Upper lobe of right lung (tissue), 1 donor: ENCODE measurements at places on chromosomes 1 and 21. TPM values are rescaled to one million over a fixed set of nuclear protein-coding genes. Genes with fewer than 3 reads are reported as not detected.

DNA sequence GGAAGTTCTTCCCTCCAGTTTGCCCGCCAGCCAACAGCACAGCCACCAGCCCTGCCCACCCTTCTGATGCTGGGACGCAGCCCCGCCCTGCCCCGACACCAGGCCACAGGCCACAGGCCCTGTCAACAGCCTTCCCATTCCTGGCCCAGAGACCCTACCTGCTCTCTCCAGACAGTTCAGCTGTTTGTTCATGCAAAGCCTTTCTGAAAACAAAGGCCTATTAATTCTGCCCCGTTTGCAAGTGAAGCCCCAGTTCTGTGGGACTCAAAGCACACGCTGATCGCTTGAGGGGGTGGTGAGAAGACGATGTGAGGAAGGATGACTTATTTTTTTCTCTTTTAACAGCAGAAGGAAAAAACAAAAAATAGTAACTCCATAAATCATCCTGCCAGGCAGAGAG lies 55.4 kb upstream of the KIF26B start:
- H3K27me3 ChIP-seq = no peaks in the 10 kb centered on the region
- H3K4me1 ChIP-seq = no peaks in the 10 kb centered on the region
- DNase-seq = peak; percentile 31
- H3K4me3 ChIP-seq = no peak overlapping the region

- H3K4me3 ChIP-seq = no peak overlapping the region
- H3K4me1 ChIP-seq = no peaks in the 10 kb centered on the region
- no peak overlapping the region for H3K27ac ChIP-seq
- peak; percentile 54 for DNase-seq
- H3K36me3 ChIP-seq = no peaks in the 10 kb centered on the region
Measured at GRCh38 chr1:53541761-53542550, 82.8 kb downstream of the DMRTB1 start.

GRCh38 chr1:154987326-154987725 lies 4.2 kb downstream of the FLAD1 start:
- peak; percentile 20 for DNase-seq
- H3K27me3 ChIP-seq = no peaks in the 10 kb centered on the region
- H3K36me3 ChIP-seq = peaks cover 35% of the 10 kb centered on the region
- peaks cover 16% of the 10 kb centered on the region for H3K4me1 ChIP-seq
- H3K27ac ChIP-seq = no peak overlapping the region
- no peak overlapping the region for H3K4me3 ChIP-seq

GRCh38 chr21:14543983-14544382 lies 2.1 kb downstream of the SAMSN1 start:
- H3K4me3 ChIP-seq = peak overlapping the region; percentile 40
- no peaks in the 10 kb centered on the region for H3K36me3 ChIP-seq
- H3K27ac ChIP-seq = peak overlapping the region; percentile 79
- H3K27me3 ChIP-seq = no peaks in the 10 kb centered on the region
- no peak for DNase-seq

- H3K4me1 ChIP-seq = no peaks in the 10 kb centered on the region
- H3K36me3 ChIP-seq = peaks cover 19% of the 10 kb centered on the region
- no peak overlapping the region for H3K4me3 ChIP-seq
- no peaks in the 10 kb centered on the region for H3K27me3 ChIP-seq
Measured at GRCh38 chr1:155522069-155522468, 40.5 kb downstream of the ASH1L start.

GRCh38 chr1:15531003-15531402 lies 4.4 kb downstream of the DNAJC16 start:
- H3K4me1 ChIP-seq = peaks cover 11% of the 10 kb centered on the region
- DNase-seq = no peak
- no peak overlapping the region for H3K4me3 ChIP-seq
- H3K36me3 ChIP-seq = peaks cover 30% of the 10 kb centered on the region
- no peak overlapping the region for H3K27ac ChIP-seq

DNA sequence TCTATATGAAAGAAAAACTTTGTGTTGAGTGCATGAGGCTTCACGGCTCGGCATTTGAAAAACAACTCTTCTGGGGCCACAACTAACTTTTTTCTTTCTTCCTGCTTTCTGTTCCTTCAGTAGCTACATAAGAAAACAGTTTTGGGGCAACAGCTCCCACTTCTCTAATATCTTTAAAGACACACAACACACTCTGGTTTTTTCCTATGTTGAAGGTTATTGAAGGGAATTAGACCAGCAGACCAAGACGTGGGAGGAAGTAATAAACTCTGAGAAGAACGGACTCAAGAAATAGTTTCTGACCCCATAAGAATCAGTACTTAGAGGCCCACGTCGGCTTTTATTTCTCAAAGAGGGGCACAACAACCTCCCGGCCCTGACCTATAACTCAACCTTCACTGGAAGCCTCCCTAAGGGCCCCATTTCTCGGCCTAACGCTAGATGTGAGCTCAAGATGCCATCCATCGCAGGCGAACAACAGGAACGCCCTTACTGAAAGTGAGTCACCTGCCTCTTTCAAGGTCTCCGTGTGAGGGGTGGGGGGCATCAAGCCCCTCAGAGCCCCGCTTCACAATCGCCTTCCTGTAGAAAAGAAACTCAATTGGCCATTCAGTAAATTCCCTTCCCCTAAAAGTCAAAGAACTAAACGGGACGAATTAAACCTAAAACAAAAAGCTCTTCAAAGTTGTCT lies 844 bp downstream of the ZMYM6 start:
- H3K4me3 ChIP-seq = peak overlapping the region; percentile 91
- H3K27ac ChIP-seq = peak overlapping the region; percentile 93
- no peak for DNase-seq

DNA sequence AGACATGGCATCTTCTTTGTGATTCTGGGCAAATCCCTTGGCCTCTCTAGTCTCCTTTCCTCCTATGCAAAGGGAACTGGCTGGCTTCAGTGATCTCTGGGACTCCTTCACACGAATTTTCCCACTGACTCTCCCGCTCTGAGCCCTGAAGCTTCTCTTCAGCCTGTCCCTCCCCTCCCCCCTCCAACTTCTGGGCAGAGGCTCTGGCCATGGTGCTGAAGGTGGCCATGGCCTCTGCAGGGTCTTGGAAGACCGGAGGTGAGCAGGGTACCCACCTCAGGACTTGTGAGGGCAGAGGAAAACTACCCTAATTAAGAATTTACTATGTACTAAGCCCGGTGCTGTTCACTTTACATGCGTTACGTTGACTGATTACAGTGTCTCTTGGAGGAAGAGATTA lies 29.4 kb upstream of the POU3F1 start:
- H3K27me3 ChIP-seq = no peaks in the 10 kb centered on the region
- no peaks in the 10 kb centered on the region for H3K36me3 ChIP-seq
- H3K4me1 ChIP-seq = no peaks in the 10 kb centered on the region
- no peak overlapping the region for H3K27ac ChIP-seq
- H3K4me3 ChIP-seq = no peak overlapping the region
- DNase-seq = no peak

DNA sequence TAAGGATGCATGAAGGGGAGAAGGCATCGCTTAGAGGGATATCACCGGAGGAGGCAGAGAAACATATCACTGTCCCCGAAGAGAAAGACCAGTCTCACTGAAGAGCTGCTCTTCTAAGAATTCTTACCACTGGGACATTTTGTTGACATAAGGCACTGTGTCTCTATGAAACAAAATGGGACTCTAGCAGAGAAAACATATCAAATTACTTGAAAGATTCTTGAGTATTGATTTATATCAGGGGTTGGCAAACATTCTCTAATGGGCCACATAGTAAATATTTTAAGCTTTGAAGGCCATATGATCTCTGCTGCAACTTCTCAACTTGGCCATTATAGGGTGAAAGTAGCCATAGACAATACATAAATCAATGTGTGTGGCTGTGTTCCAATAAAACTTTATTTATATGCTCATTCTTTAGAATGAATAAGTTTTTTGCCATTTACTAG lies 41.0 kb upstream of the GREM2 start:
- H3K4me3 ChIP-seq = no peak overlapping the region
- H3K36me3 ChIP-seq = no peaks in the 10 kb centered on the region
- no peaks in the 10 kb centered on the region for H3K27me3 ChIP-seq
- no peaks in the 10 kb centered on the region for H3K4me1 ChIP-seq

- DNase-seq = no peak
- H3K36me3 ChIP-seq = no peaks in the 10 kb centered on the region
- peaks cover 4% of the 10 kb centered on the region for H3K27me3 ChIP-seq
- no peak overlapping the region for H3K4me3 ChIP-seq
- no peak overlapping the region for H3K27ac ChIP-seq
Measured at GRCh38 chr1:65998763-65999583, 206.3 kb downstream of the PDE4B start.

GRCh38 chr1:207282058-207282457 lies 39.4 kb upstream of the CD55 start:
- no peak overlapping the region for H3K27ac ChIP-seq
- no peaks in the 10 kb centered on the region for H3K27me3 ChIP-seq
- no peaks in the 10 kb centered on the region for H3K36me3 ChIP-seq
- no peaks in the 10 kb centered on the region for H3K4me1 ChIP-seq
- no peak for DNase-seq

- no peaks in the 10 kb centered on the region for H3K27me3 ChIP-seq
- H3K4me3 ChIP-seq = no peak overlapping the region
- DNase-seq = no peak
- H3K27ac ChIP-seq = peak overlapping the region; percentile 45
- peaks cover 22% of the 10 kb centered on the region for H3K4me1 ChIP-seq
- H3K36me3 ChIP-seq = no peaks in the 10 kb centered on the region
Measured at GRCh38 chr1:227299241-227299627, 19.1 kb downstream of the CDC42BPA start.

- H3K4me3 ChIP-seq = no peak overlapping the region
- no peak overlapping the region for H3K27ac ChIP-seq
- no peaks in the 10 kb centered on the region for H3K36me3 ChIP-seq
- H3K27me3 ChIP-seq = peaks cover 5% of the 10 kb centered on the region
- peaks cover 9% of the 10 kb centered on the region for H3K4me1 ChIP-seq
- DNase-seq = no peak
Measured at GRCh38 chr1:230877146-230877923, 9.0 kb upstream of the C1orf198 start.

DNA sequence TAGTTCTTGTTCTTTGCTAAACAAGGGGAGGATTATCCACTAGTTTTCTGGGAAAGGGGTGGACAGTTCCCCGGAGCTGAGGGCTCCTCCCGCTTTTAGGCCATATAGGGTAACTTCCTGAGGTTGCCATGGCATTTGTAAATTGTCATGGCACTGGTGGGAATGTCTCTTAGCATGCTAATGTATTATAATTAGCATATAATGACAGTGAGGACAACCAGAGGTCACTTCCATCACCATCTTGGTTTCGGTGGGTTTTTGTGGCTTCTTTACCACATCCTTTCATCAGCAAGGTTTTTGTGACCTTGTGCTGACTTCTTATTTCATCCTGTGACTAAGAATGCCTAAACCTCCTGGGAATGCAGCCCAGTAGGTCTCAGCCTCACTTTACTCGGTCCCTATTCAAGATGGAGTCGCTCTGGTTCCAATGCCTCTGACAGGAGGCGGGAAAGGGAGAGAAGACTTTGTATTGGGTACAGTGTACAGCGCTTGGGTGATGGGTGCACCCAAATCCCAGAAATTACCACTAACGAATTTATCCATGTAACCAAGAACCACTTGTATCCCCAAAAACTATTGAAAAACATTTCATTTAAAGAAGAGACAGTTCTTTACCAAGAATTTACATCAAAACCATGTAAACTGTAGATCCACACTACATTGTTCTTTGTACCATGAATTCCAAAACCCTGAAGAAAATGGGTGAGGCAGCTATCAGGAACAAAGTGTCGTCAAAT lies 8.7 kb upstream of the SLC2A5 start:
- no peak for DNase-seq
- H3K27ac ChIP-seq = no peak overlapping the region
- no peak overlapping the region for H3K4me3 ChIP-seq
- no peaks in the 10 kb centered on the region for H3K27me3 ChIP-seq
- peaks cover 12% of the 10 kb centered on the region for H3K4me1 ChIP-seq

DNA sequence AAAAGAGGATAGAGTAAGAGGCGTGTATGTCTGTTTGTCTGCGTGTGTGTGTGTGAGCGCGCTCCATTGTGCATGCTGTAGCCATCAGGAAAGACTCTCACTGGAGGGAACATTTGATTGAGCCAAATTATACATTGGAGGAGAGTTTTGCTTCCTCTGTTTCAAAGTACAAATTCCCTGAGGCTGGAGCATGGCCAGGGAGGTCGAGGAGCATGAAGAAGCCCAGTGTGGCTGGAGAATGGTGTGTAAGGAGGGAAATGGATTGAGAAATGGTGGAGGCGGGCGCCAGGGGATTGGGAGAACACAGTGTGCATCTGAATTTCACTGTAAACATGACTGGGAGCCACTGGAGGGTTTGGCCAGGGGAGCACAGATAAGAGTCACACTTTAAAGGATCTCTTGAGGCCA lies 22.1 kb upstream of the EFNA1 start:
- H3K27ac ChIP-seq = peak overlapping the region; percentile 20
- H3K4me1 ChIP-seq = peaks cover 9% of the 10 kb centered on the region
- H3K4me3 ChIP-seq = no peak overlapping the region
- H3K36me3 ChIP-seq = no peaks in the 10 kb centered on the region
- H3K27me3 ChIP-seq = no peaks in the 10 kb centered on the region

GRCh38 chr1:117620440-117620839 lies 14.6 kb downstream of the TENT5C start:
- no peaks in the 10 kb centered on the region for H3K27me3 ChIP-seq
- no peak overlapping the region for H3K4me3 ChIP-seq
- DNase-seq = no peak
- H3K36me3 ChIP-seq = peaks cover 2% of the 10 kb centered on the region

DNA sequence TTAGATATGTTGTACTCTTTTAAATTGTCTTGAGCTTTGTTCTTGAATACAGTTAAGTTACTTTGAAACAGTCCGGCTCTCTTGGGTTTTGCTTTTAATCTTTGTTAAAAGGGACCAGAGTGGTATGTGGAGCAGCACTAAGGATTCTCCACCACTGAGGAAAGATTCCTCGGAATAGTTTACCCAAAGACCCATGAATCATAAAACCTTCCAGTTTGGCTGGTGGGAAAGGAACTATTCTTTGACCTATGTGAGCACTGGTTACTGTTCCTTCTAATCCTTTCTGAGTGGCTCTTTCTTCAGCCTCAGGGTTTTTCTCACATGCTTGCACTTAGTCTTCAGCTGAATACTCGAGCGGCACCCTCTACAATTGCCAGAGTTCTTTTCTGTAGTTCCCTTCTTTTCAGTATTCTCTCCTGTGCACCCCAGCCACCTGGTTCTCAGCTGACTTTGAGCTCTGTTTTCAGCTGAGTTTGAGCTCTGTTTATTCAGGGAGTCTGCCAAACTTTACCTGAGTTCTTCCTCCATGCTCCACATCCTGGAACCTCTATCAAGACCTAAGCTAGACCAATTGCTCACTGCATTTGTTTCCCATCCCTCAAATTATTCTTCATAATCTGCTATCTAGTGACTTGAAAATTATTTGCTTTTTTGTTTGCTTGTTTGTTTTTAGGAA lies 253.8 kb upstream of the PLXNA2 start:
- no peak overlapping the region for H3K27ac ChIP-seq
- H3K4me1 ChIP-seq = no peaks in the 10 kb centered on the region
- H3K36me3 ChIP-seq = no peaks in the 10 kb centered on the region
- H3K4me3 ChIP-seq = no peak overlapping the region
- H3K27me3 ChIP-seq = no peaks in the 10 kb centered on the region

The ARID4B gene
- total RNA-seq = 38.7 TPM

The CD48 gene
- 21.5 TPM for total RNA-seq

The MTARC2 gene
- 58.6 TPM for total RNA-seq

The PCSK9 gene
- 23.5 TPM for total RNA-seq

The CTSS gene
- 533 TPM for total RNA-seq

The SERTAD4 gene
- total RNA-seq = 3.4 TPM

The OPN3 gene
- 40.8 TPM for total RNA-seq

The OR2T35 gene
- total RNA-seq = not detected

The CFAP141 gene
- not detected for total RNA-seq
